ENCODE measurements at places on chromosomes 11 and 22.

DNA sequence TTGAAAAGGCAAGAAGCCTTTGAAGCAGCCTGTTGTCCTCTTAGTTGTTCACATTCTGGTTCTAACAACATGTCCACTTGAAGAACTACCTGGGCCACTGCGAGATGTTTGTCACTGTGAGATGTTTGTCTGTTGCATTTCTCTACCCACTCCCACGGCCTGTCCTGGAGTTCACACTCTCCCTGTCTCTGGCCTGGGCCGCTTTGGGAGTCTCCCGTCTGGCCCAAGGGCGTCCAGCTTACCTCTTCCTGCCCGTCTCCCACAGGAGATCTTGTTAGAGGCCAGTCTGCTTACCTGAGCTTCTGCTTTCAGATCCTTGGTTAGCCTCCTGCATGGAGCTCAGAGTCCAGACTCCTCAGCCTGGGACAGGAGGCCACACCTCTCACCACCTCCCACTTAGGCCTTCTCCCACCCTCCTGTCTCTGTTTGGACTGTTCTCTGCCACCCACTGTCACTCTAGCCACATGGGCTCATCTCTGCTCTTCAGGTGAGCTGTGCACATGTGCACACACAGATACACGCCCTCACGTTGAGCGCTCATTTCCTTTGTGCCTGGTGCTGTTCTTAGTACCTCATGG is 66.0 kb downstream of the TBC1D22A start:
- DNase-seq = no peak

- DNase-seq = no peak
Observed at GRCh38 chr11:129973068-129973467, 29.6 kb downstream of the PRDM10 start.

- no peak for DNase-seq
Observed at GRCh38 chr11:78812513-78813293, 238.0 kb upstream of the NARS2 start.

DNA sequence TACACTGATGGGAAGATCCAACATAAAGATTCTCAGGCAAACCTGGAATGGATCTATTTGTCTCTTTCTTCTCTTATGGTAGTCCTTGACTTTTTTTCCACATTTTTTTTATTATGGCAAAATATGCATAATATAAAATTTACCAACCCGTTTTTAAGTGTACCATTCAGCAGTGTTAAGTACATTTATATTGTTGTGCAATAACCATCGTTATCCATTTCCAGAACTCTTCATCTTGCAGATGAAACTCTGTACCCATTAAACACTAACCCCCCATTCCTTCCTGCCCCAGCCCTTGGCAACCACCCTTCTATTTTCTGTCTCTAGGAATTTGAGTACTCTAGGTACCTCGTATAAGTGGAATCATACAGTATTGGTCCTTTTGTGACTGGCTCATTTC is 99.7 kb downstream of the DSCAML1 start:
- no peak for DNase-seq

Data from activated T-cell treated with anti-CD3 and anti-CD28 coated beads for 1 hour (primary cell).